Panc1 (cell line): ENCODE measurements at places on chromosomes 4 and X.

- no peak for DNase-seq
Measured at GRCh38 chrX:72169008-72169728, 12.4 kb upstream of the PIN4 start.

GRCh38 chr4:183657564-183657963, 1.4 kb downstream of the RWDD4 start:
- no peak for DNase-seq

DNA sequence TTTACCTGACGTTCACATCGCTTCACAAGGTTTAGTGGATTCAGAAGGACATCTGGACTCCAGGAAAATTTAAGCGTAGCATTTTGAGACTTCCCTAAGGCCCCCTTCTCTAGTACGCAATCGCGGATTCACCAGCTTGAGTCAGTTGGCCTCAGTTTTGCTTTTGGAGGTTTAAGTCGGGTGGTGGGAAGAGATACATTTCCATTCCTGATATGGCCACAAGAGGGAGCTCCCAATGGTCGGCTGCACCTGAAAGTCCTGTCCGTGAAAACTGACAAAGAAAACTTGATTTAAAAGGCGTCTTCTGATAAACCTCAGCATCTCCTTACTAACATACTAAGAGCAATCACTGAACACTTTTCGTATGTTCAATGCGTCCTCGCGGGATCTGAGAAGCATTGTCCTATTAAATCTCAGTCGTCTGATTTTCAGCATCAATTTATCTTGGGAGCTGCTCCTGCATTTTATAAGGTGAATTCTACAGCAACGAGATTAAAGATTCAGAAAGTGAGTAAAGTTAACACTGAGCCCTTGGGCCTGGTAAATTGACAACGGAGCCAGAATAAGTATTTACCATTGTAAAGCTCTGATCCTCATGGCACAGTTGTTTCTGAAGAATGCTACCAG, 50.6 kb downstream of the LGI2 start:
- DNase-seq, result peak; percentile 33

- no peak for DNase-seq
Measured at GRCh38 chr4:90237751-90238530, 110.7 kb downstream of the CCSER1 start.

- DNase-seq, result no peak
Measured at GRCh38 chr4:47816748-47817147, 21.1 kb downstream of the CORIN start.

DNA sequence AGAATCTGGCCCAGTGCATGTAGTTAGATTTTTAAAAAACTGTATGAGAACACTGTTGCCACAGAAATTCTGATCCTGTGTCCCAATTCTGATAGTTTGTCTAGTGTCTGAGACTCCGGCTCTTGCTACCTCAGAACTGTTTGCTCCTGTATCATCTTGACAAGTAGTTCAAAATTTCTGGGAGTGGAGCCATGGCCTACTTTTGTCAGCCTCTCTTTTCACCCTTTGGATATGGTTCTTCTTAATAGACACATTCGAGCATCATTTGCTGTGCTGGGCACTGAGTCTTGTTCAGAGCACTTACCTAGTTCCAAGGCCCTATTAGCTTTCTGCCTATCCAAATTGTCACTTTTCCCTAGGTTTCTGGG, 46.9 kb downstream of the ATP10D start:
- no peak for DNase-seq

- DNase-seq, result no peak
Measured at GRCh38 chr4:26150948-26151347, 169.9 kb upstream of the RBPJ start.

DNA sequence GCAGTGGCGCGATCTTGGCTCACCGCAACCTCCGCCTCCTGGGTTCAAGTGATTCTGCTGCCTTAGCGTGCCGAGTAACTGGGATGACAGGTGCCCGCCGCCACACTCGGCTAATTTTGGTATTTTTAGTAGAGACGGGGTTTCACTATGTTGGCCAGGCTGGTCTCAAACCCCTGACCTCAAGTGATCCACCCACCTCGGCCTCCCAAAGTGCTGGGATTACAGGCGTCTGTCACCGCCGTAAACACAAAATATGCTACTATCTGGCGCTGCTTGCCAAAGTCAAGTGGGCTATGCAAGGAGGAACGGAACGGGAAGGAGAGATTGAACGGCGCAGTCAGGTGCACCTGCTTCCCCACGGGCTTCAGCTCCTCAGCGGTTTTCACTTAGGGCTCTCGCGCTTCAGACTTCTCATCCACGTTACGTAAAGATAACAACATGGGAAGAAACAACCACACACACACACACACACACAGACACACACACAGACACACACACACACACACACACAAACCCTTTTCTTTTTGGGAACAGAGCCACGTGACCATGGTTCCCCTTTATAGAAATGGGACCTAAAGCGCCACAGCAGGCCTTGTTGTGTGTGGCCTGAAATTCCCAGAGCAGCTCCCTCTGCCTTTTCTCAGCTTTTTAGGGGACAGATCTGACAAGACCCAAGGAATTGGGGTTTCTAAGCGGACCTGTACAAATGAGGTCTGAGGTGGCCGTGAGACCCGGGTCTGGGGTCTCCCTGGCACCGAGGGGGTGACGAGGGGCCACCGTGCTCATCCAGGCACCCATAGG, 1.5 kb downstream of the P2RY8 start:
- DNase-seq, result no peak

- no peak for DNase-seq
Measured at GRCh38 chr4:90745176-90745575, 618.0 kb downstream of the CCSER1 start.

GRCh38 chr4:17623451-17624001, 9.1 kb downstream of the MED28 start:
- no peak for DNase-seq

DNA sequence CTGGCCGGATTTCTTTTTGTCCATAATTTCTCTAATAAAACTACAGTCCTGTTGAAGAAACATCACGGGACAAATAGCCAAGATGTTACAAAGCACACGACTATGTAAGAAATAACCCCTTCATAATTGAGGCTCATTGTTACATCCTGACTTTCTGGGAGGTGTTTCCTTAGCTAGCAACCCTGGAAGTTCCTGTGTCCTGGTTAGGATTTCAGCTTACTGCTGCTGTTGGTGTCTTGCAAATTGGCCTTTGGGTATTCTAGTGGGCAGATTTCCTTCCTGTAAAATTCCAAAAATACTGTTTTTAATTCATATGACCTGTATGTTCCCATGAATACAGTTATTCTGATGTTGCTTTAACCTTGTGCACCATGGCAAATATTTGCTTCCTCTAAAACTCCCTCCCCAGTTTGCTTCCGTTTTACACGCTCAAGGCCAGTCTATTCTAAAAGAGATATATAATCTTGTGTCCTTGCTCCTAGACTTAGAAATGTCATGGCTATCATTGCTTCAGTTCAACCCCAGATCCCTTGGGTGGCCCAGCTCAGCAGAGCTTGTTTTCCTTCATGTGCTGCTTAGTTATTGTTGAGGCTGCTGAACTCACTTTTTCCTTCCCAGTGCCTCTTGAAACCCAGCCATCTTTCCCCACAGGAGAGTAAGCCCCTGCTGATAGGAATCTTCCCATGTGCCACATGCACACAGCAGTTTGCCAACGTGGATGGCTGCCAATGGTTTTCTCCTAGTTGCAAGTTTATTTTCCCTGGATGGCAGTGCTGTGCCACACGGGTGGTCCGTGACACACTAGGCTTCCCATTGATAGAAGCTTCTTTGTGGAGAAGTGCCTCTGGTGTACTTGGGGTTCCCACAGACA, 75.8 kb downstream of the TSPAN7 start:
- no peak for DNase-seq

GRCh38 chr4:151266497-151266896, 10.5 kb upstream of the PRSS48 start:
- DNase-seq, result no peak

- DNase-seq, result no peak
Measured at GRCh38 chr4:118284169-118284568, 68.6 kb downstream of the PRSS12 start.

GRCh38 chrX:72236841-72237240, 2.0 kb downstream of the ERCC6L start:
- DNase-seq, result no peak

DNA sequence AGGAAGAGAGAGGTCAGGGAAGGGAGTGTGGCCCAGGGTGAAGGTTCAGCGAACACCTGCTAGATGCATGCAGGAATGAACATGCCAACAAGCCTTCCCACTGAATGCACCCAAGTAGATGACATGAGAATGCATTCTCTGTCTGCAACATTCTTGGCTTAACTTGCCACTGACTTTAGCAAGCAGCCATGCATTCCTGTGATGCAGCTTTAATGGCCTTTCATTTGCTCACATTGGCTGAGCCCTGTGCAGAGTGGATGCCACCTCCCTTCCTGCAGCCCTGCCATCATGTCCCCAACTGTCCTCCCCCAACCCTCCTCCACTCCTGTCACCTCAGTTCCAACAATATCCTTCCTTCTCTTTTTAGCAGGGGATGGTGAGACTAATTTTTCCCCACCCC, 25.3 kb upstream of the MTNR1A start:
- no peak for DNase-seq

GRCh38 chrX:151384807-151385206, 12.2 kb upstream of the VMA21 start:
- DNase-seq, result no peak

DNA sequence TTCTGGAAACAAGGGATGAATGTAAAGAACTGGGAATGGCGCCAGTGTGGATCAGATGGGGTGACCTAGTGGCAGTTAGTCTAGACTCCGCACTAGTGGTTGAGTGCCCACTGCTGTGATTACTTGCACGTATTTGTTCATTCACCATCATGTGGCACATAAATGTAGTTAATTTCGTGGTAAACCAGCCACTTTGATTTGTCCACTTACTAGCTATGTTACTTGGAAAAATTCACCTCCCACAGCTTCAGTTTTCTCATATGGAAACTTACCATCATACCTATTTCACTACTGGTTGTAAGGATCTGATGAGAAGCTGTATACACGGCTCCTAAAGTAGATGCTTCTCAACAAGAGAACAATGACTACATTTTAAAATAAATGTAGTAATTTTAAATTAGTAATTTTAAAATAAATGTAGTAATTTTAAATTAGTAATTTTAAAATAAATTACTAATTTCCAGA, 394 bp upstream of the DYNLT3 start:
- no peak for DNase-seq

DNA sequence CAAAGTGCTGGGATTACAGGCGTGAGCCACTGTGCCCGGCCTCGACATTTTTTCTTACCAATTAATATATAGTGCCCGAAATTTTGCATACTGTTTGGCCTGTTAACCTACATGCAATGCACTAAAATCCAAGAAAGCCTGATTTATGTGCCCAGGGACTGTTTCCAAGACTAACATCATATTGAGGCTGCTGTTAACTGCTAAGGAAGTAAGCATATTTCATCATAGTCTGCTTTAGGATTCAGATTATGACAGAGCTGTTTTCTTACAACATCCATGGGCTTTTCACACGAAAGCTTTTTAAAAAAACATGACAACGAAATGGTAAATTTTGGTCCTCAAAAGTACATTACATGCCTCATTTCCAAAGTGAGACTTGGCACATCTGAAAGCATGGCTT, 84.4 kb downstream of the STOX2 start:
- DNase-seq, result no peak

DNA sequence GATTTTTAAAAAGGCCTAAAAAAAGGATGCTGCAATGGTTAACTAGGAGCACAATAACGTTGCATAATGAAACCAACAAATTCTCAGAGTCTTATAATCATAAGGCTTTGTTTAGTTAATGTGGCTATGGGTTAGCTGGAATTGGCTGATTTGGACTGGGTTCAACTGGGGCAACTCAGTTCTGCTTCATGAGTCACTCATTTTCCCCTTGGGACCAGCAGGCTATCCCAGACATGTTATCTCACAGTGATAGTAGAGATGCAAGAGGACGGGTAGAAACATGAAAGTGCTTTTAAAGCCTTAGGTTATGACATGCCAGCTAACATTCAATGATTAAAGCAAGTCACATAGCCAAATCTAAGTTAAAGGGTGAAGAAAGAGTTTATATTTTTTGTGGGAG, 189.2 kb upstream of the GK2 start:
- DNase-seq, result no peak

DNA sequence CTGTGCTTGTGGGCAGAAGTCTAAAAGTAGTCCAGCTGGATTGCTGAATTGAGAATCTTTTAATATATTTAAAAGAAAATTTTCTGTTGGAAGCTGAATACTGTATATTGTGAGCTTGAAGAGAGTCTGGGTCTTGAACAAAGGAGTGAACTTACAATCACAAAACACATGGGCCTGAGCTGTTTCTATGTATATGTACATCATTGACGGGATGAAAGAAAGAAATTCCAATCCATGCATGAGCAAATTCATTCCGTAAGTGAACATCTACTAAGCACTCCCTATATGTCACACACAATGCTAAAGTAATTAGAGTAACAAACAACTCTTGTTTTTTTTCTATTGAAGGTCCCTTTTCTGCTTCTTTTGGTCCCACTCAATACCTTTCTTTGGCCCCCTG, 331.0 kb downstream of the HS3ST1 start:
- no peak for DNase-seq

DNA sequence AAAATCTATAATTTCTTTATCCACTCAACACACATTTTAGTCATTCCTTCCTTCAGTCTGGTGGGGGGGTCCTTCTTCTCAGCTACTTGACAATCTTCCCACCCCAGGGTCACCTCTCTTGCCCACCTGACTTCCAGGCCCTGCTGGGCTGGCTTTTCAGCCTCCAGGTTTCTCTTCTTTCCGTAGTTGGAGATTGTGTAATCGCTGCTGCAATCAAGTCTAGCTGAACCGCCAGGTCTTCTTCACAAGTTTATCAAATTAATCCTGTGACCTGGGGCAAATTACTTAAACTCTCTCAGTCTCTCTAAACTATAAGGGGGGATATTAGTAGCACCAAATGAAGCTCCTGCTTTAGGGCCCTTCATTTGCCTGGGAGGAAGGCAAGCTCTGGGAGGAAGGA, 102.9 kb upstream of the TNIP3 start:
- no peak for DNase-seq
